ENCODE measurements at places on chromosomes 1 and 21.
A peak's percentile ranks its signal among the peaks of the same experiment; 100 is the strongest.

- no peak for DNase-seq
Observed at GRCh38 chr1:78277253-78277652, 213.5 kb upstream of the PTGFR start.

DNA sequence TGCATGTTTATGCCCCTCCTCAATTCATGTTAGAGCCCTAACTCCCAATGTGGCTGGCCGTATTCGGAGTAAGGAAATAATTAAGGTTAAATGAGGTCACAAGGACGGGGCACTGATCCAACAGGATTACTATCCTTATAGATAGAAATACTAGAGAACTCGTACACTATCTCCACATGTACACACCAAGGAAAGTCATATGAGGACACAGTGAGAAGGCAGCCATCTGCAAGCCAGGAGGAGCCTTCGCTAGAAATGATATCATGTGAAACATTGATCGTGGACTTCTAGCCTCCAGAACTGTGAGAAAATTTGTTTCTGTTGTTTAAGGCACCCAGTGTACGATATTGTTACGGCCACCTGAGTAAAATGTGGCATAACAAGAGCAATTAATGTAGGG is 79.7 kb downstream of the FAF1 start:
- DNase-seq = no peak

- DNase-seq = no peak
Observed at GRCh38 chr1:228841632-228842031, 106.4 kb downstream of the RHOU start.

GRCh38 chr1:64312431-64312830 is 109.0 kb downstream of the UBE2U start:
- no peak for DNase-seq

- DNase-seq = no peak
Observed at GRCh38 chr1:169795687-169796086, 980 bp upstream of the METTL18 start.

GRCh38 chr1:30008372-30008997 is 714.9 kb downstream of the MATN1 start:
- no peak for DNase-seq

- DNase-seq = peak; percentile 21
Observed at GRCh38 chr1:150567341-150567716, 12.1 kb downstream of the MCL1 start.

DNA sequence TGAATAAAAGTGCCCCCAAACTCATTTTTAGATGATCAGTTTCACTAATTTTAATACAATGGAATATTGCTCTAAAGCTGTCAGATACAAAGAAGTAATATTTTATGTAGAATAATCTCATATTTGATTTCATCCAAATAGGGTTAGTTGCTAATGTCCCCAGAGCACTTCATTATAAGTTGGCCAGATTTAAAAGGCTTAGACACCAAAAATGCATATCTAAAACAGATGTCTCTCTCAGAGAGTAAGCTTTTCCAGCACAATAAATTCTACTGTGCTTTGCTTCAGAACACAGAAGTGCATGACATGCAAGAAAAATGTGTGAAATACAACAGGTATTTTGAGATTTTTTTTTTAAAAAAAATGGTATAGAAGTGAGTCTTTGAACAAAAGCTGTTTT is 194.2 kb downstream of the LRRIQ3 start:
- no peak for DNase-seq
